ENCODE measurements at places on chromosomes 1 and 21.

DNA sequence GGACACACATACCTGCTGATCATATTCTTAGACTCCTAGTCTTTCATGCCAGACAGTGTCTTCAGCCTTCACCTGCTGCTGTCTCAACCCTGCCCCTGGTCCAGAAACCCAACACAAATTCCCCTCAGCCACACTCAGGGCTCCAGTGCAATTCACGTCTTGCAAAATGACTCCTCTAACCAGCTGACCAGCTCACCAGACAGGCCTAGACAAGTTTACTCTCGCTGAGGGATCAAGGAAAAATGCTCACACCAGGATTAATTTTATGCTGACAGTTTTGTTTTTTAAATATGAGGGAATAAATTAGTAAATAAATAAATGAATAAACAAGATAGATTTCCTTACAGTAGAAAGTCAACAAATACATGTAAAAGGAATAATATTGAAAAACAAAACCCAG, 28.5 kb downstream of the CCDC185 start:
- DNase-seq: no peak

- DNase-seq: no peak
Measured at GRCh38 chr1:52191395-52191965, 49.6 kb downstream of the ZFYVE9 start.

GRCh38 chr1:200558866-200559459, 61.6 kb downstream of the KIF14 start:
- DNase-seq: peak; percentile 42

- no peak for DNase-seq
Measured at GRCh38 chr1:166079276-166079675, 87.5 kb downstream of the FAM78B start.

DNA sequence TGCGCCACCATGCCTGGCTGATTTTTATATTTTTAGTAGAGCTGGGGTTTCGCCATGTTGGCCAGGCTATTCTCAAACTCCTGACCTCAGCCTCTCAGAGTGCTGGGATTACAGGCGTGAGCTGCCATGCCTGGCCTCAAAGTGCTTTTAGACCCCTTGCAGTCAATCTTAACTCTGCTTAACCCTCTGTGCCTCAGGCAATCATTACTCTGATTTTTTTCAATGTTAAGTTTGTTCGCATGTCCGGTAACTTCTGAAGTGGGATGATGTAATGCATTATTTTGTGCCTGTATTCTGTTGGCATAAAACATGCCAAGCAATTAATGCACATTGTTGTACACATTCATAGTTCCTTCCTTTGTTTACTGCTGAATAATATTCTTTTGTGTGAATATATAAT, 18.6 kb downstream of the SMG7 start:
- no peak for DNase-seq

DNA sequence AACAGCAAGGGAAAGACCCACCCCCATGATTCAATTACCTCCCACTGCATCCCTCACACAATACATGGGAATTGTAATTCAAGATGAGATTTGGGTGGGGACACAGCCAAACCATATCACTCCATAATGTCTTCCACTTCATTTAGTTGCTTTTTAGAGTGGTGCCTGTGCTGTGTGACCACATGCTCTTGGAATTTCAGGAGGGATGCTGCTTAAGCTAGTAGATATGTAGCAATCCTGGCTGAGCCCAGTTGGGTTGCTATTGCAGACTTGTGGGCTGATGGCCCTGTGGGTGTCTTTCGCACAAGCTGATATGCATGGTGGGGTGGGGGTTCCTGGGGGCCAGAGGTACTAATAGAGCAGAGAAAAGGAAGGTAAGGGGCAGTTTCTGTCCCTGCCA, 160.4 kb upstream of the SYT6 start:
- DNase-seq: no peak

GRCh38 chr21:43025636-43026180, 49.9 kb downstream of the CBS start:
- no peak for DNase-seq

- no peak for DNase-seq
Measured at GRCh38 chr1:4028139-4028501, 128.0 kb upstream of the C1orf174 start.
